GM18507 (cell line): ENCODE measurements at places on chromosomes 2 and 18.

DNA sequence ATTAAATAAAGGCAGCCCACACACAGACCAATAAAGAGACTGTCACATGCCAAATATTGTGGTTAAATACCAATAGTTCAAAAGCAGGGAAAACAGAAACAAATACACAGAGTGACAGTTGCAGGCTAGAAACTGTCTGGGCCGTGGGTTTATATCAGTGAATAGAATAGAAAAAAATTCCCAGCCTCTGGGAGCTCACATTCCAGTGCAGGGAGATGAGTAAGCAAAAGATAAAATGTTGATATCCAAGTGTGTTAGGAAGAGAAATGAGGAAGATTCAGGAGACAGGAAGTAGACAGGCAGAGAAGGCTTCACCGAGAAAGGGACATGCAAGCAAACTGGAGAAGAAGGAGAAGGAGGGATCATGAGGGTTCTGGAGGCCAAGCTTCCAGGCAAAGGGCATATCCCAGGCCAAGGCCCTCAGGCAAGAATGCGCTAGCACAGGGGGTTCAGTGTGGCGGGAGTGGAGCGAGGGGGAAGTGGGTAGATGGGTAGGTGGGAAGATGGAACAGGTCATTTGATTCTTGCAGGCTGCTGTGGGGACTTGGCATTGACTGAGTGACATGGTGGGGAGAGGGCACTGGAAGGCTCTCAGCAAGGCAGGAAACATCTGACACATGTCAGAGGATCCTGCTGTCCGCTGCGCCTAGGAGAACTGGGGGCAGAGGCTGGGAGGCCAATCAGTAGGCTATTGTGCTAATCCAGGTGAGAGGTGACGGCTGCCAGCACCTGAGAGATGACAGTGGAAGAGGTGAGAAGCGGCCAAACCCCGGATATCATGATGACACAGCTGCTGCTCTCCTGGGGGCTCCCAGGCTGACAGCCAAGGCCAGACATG lies 89.2 kb downstream of the ZBTB7C start:
- no peak for DNase-seq

DNA sequence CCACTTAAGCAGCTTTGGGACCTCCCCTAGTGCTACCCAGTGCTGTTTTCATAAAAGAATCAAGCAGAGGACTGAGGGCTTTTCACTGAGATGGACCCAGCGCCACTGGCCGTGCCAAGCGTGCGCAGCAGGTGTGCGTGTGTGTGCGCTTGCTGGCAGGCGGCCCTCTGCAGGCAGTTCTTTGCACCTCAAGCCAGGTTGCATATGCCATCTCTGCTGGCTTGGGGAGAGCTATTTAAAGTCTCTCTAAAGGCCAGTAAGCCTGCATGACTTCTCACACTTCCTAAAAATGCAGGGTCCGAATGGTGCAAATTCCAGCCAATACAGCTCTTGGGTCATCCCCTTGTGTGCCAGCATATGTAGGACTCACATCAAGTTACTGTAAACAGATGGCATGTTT lies 255.5 kb downstream of the RNF152 start:
- DNase-seq: no peak

DNA sequence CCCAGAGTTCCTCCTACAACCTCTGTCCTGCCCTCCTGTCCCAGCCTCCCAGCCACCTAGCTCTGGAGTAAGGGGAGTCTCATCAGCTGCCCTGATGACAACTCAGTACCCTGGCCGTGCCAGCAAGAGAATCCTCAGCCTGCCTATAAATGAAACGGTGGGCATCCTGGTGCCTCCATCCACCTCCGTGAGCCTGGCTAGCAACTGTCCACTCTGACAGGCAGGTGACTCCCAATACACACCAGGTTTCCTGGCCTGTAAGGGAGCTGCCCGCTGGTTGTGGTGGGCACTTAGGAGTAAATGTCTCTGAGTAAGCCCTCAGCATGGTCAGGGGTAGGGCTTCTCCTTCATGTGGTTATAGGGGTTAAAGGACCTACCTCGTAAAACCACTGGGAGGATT lies 81.5 kb downstream of the XDH start:
- no peak for DNase-seq

GRCh38 chr2:207051385-207051965 lies 112.2 kb downstream of the CPO start:
- DNase-seq: no peak

- DNase-seq: no peak
Measured at GRCh38 chr2:101677658-101678057, 19.8 kb upstream of the MAP4K4 start.

DNA sequence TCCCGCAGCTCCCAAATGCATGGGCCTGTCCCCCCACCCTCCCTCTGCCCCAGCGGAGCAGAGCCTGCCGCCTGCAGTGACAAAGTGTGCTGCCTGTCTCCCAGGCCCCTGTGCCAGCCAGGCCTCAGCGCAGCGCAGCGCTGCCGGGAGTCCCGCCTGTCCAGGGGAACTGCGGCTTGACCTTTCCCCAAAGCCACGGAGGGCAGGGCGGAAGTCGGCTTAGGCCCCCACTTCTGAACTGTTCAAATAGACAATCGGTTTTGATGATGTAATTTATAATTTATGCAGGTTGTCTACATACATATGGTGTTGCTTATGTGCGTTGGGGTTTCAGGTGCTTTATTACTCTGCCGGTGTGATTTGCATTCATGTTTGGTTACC lies 7.1 kb downstream of the GBX2 start:
- DNase-seq: no peak

DNA sequence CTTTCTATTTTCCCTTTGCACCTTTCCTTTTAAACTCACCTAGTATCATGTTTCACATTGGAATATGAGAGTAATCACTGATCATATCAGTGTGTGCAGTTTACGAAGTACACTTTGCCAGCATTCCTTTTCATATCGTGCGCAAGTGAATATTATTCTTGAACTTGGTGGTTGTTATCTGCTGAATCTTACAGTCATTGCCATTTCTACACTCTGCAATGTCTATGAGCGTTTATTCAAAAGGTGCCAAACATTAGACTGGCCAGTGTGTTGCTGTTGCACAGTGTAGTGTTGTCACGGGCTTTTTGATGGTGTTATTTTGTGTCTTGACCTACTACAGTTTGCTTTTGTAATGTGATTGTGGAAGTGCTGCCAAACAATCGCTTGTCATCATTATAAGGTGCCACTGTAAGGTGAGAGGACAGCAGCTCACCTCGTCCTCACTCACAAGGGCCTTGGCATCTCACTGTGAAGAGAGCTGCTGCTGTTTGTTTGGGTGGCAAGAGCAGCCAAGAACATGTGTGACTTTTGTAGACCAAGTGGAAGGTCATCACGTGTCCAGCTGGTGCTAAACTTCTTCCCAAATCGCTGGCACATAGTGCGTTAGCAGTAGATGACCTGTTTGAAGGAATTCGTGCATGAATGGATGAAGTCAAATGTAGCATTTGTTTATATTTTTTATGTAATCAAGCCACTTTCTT lies 113.3 kb downstream of the MYO1B start:
- no peak for DNase-seq

GRCh38 chr2:175464311-175464670 lies 282.8 kb upstream of the ATP5MC3 start:
- DNase-seq: no peak

DNA sequence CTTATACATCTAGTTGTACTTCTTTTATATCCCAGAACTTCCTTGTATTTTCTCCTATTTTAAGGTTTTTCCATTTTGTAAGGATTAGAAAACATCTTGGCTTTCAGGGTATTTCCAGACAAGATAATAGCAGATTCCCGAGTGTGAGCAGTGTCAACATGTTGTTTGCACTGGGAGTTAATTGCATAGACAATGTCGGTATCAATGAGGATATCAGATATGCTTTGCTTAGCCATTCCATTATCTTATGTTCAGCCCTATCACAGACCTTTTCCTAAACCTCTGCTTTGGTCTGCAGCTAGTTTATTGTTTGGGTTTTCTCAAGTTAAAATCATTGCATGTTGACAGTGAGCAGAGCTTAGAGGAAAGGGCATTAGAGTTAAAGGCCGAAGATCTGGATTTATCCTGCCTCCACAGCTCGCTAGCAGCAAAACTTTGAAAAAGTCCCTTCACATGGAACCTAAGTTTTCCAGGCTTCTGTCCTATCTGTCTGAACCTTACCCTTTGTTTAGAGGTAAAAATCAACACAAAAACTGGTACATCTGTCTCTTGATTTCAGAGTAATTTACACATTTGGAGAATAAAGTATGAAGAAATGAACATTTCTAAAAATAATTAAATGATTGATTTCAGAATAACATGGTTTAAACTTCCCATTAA lies 355.4 kb downstream of the KIAA1328 start:
- DNase-seq: no peak

DNA sequence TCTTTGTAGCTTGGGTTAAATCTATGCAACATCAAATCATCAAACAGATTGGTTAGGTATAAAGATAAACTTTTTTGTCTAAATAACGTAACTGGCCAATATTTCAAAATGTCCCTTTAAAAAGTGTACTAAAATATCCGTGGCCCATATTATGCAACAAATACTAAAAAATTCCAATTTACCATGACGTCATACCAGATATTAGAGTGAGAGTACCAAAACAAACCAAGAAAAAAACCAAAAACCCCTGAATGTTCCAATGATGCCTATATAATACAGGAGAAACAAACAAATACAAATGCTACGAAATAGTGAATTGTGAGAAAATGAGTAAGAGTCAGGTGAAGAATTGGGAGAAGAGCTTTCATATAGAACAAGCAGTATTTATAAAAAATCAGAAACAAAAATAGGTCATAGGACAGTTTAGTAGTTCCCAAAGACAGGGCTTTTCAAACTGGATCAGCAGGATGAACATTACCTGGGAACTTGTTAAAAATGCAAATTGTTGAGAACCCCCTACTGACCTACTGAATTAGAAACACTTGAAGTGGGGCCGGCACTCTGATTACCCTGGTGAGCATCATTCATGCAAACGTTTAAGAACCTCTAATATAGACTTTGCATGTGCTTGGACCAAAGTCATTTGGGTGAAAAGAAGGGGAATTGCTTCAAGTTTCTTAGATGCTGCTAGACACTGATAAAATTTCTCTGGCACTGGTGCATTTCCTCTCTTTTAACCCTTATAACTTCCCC lies 753.7 kb downstream of the DSC3 start:
- no peak for DNase-seq

DNA sequence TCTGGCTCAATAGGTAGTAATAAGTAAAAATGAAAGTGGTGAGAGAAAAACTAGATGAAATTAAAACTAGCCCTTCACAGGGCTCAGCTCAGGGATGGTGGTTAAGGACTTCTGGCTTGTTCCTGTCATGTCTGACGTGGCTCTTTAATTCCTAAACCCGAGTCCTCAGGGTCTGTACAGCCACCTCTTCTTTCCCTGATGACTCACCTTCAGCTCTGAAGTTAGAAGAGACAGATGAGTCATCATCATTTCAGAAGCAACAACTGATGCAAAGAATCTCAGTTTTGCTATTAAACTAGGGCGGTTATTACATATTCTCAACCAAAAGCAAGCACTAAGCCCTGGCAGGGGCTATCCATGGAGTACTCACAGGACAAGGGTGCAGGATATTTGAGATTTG lies 24.0 kb upstream of the ITGB6 start:
- peak; percentile 53 for DNase-seq

DNA sequence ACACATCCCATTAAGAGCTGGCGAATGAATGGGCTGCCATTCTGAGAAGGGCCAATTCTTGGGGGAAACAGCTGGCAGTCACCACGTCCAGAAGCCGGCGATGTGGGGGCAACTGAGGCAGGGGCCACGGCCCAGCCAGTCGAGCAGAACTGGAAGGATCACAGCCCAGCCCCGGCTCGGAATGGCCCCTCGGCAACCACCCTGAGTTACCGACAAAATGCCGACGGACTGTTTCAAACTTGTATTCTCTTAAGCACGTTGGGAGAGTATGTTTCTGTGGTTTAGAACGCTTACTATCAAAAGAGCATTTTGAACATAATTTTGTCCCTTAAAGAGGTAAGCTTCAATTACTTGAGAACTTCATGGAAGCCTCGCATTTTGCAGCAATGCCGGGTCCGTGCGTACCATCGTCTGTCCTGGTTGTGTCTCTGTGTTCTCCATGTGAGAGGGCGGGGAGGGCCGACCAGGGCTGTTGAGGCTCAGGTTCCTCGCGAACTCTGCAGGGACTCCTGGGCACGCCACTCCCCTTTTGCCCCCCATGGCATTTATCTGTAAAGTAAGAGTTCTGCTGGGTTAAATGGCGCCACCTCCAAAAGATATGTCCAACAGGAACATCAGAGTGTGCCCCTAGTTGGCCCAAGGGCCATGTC lies 155.9 kb downstream of the TWIST2 start:
- no peak for DNase-seq

DNA sequence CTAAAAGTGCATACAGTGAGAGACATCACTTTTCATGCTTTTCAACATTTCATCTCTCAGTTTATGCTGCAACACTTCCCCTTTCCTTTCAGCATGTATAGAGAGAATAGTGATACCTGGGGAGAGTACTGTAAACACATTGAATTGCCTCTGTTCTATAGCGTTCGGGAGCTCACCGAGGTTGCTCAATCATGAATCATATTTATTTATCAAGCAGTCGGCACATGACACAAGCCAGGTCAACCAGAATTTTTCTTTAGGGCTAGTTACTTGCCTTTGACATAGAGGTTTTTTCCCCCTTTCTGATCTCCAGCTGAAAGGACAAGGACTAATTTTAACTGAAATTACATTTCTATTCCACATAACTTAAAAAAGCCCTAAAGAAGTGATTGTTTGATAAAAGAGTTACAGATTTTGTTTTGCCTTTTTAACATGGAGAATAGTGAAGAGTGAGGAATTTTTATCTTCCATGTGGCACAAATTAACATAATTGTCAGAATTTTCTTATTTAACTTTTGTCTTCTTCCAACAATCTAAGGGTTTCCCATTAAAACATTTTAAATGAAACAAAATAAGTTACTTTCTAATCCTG lies 690.9 kb upstream of the TMEFF2 start:
- no peak for DNase-seq

GRCh38 chr2:33314541-33314940 lies 161.9 kb upstream of the RASGRP3 start:
- no peak for DNase-seq

- DNase-seq: no peak
Measured at GRCh38 chr2:37201208-37201607, 4.9 kb downstream of the CEBPZOS start.

DNA sequence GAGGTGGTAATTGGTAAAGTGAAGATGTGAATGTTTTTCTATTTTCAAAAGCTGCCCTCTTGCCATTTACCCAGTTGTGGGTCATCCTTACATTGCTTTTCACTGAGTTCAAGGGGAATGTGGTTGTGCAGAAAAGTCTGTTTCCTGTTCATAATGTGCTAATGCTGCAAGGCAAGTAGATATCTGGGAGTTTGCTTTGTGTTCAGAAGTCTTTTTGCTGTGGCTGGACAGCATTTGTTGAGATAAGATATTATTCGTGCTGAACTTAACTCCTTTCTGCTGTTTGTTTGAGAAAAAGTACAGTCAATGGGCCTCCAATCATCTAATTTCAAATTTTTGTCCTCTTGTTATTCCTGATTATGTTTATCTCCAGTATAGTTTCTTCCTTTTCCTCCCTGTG lies 263.2 kb downstream of the LTBP1 start:
- no peak for DNase-seq

- DNase-seq: no peak
Measured at GRCh38 chr2:190407246-190407661, 901 bp upstream of the MFSD6 start.

- no peak for DNase-seq
Measured at GRCh38 chr18:40415176-40415791, 1539.8 kb upstream of the PIK3C3 start.
